ENCODE measurements at places on chromosomes 16 and 17. TPM values are rescaled to one million over a fixed set of nuclear protein-coding genes. Genes with fewer than 3 reads are reported as not detected.

DNA sequence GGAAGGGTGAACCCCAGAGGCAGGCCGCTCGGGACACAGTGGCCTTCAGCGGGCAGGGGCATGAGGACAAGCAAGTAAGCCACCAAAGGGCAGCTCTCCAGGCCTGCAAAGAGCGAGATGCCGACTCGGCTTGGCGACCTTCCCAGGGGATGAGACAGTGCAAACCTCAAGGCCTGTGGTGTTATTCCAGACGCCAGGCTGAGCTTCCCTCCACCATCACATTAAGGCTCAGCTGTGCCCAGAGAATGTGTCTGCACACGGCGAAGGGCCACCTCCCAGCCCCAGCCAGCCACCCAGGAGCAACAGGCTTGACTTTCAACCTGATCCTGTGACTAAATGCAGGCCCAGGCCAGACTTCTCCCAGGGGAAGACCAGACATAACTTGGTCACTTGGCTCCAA lies 251.4 kb downstream of the SOX9 start:
- DNase-seq: no peak

- DNase-seq: no peak
Measured at GRCh38 chr17:64647817-64648216, 14.3 kb downstream of the SMURF2 start.

- DNase-seq: no peak
Measured at GRCh38 chr17:56727876-56728617, 105.7 kb downstream of the C17orf67 start.

DNA sequence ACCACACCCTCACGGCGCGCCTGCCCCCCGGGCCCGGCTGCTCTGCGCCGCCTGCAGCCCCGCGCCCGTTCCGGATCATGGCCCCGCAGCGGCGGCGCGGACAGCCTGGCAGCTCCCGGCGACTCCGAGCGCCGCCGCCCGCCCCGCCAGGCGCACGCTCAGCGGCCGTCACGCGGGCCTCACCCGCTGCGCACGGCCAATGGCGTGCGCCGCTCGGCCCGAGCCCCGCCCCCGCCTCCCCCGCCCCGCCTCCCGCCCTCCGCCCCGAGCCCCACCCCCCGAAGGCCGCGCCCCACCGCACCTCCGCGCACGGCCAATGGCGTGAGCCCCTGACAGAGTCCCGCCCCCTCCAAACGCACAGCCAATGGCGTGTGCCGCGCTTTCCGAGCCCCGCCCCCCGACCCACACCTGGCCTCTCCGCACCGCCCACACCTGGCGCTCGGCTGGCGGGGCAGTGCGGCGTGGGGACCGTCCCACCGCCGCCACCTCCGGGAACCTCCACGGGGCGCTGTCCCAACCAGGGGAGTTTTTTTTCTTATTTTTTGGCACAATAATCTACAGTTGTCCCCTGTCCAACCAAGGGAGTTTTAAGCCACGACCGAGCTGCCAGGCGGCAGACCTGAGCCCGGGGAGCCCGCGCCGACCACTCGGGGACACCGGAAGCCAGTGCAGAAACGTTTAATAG lies at the start of gene PCYT2:
TSS of gene PCYT2 (minus strand) at position 123 of the 685 bp plus-strand sequence. CDS start at position 79, 44 bp downstream.
- DNase-seq: peak; percentile 93

DNA sequence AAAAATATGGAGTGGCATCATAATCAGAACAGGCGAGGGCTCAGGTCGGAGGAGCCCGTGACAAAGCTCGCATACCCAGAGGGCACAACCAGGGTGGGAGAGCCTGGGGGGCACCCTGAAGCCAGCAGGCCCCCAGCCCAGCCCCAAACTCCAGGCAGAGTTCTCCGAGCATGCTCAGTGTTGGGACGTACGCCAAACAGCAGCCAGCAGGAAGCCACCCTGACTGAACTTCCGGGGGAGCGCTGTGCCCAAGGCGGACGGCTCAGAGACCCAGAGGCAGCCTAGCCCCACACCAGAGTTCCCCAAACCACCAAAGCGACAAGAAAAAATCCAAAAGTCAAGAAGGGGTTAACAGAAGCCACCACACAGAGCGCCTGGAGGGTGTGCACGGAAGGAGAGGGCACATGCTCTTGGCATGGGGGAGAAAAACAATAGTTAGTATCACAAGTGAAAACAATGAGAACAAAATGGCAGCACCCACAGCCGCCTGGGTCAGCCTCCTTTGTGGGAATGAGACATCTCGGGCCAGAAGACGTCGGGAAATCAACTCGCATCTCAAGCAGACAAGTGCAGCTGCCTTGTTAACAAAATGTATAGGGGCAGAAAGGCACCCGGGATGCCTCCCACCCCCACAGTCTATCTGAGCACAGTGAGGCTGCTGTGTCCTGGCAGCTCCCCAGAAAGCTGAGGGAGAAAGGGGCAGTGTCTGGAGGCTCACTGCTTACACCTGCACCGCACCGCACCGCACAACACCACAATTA lies 11.9 kb downstream of the EXOC7 start:
- DNase-seq: no peak

Gene QRICH2
- 0.67 TPM for polyA plus RNA-seq

Gene MVD
- polyA plus RNA-seq: 76.0 TPM

- DNase-seq: no peak
Measured at GRCh38 chr17:39209317-39210092, 9.4 kb downstream of the RPL19 start.

GRCh38 chr17:58710948-58711552 lies 18.6 kb downstream of the RAD51C start:
- no peak for DNase-seq

DNA sequence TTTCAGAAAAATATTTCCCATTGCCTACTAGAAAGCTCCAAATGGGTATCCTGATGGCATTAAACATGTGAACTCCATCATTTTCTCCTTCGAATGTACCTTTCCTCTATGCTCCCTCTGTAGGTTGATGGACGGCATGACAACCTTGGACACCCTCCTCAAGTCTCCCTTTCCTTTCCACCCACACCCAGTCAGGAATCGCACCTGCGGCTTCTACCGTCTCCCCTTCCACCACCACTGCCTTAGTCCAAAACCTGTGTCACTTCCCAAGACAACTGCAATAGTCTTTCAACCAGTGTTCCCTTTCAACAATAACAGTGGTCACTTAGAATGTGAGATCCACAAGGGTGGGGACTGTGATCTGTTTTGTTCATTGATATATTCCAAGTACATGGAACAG lies 233.1 kb upstream of the AXIN2 start:
- DNase-seq: no peak

Gene GTF3C1
- polyA plus RNA-seq: 15.3 TPM

DNA sequence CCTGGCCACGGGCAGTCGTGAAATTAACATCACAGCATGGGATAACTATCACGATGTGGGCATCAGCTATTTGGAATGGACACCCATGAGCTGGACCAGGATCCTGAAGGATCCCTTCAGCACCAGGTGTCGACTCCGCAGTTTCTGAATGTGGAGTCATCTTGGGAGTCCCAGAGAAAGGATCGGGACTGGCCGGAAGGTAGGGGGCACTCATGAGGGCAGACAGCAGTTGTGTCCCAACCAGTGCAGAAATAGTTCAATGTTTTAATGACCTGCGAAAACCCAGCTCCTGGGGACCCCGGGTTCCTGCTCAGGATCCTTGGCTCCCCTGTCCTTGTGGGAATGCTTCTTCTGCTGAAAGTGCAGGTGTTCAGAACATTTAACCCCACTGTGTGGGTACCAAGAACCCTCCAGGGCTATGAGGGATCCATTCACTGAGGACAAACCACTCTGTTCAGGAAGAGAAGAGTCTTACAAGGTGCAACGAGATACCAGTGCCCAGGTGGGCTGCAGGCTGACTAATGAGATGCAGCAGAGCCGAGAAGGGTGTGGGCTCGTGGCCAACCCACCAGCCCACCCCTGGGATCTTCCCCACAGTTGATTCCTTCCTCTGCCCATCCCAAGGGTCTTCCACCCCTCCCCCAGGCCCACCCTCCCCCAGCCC lies 154.8 kb downstream of the SALL1 start:
- DNase-seq: no peak

Gene NUPR1
- polyA plus RNA-seq: 305 TPM

Gene DLX4
- polyA plus RNA-seq: not detected

- no peak for DNase-seq
Measured at GRCh38 chr16:10616419-10616755, 36.0 kb upstream of the EMP2 start.

DNA sequence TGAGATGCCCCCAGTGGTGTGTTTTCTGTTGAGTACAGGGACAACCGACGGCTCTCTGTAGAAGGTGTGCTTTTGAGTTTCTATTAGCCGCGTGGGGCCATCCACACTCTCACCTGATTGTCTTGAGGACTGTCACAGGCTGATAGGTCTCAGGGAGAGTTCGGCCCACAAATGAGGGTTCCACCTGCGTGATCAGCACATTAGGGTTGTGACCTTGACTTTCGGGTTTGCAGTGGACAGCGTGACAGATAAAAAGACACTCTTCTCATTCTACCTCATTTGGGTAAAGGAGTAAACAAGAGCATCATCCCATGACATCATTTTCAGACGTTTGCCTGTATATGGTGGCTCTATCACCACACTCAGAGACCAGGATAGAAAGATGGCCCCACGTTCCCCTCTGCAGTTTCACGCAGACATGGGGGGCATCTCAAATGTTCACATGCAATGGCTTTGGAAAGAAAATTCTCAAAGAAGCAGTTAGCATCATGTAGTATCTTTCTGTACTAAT lies 74.3 kb upstream of the MRTFB start:
- no peak for DNase-seq

- no peak for DNase-seq
Measured at GRCh38 chr16:68070806-68071517, 14.2 kb upstream of the NFATC3 start.

Data from liver (tissue), 10 donors.